Forelimb muscle (tissue), 1 donor: ENCODE measurements at places on chromosomes 5 and 9.

- DNase-seq = no peak
Observed at GRCh38 chr9:126443144-126443543, 116.5 kb downstream of the MVB12B start.

DNA sequence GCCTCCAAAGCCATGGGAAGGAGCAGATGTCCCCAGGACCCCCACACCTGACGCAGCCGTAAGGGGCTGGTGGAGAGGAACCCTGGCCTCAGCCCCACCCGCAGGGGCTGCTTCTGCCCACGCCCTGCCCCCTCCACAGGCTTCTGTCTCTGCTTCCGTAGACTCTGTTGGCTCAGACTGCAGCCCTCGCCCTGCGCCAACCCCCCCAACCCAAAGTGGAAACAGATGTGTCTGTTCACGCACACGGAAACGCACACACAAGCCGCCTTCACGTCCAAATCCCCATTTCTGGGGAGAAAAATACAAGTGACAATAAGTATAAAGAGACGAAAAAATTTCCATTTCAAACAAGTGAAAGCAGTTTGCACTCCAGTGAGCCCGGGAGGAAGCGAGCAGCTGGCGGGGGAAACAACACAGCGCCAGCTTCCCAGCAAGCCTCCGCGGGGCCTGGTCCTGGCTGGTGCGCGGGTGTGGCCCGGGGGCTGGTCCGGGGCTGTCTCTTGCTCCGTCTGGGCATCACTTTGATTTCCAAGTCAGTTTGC is 32.6 kb upstream of the RXRA start:
- no peak for DNase-seq

- no peak for DNase-seq
Observed at GRCh38 chr9:89978185-89978584, 373.4 kb downstream of the GADD45G start.

GRCh38 chr9:123662057-123662776 is 267.7 kb downstream of the DENND1A start:
- DNase-seq = no peak

- DNase-seq = no peak
Observed at GRCh38 chr9:20592673-20593072, 29.6 kb downstream of the MLLT3 start.

- DNase-seq = no peak
Observed at GRCh38 chr9:4517274-4517673, 27.0 kb downstream of the SLC1A1 start.

DNA sequence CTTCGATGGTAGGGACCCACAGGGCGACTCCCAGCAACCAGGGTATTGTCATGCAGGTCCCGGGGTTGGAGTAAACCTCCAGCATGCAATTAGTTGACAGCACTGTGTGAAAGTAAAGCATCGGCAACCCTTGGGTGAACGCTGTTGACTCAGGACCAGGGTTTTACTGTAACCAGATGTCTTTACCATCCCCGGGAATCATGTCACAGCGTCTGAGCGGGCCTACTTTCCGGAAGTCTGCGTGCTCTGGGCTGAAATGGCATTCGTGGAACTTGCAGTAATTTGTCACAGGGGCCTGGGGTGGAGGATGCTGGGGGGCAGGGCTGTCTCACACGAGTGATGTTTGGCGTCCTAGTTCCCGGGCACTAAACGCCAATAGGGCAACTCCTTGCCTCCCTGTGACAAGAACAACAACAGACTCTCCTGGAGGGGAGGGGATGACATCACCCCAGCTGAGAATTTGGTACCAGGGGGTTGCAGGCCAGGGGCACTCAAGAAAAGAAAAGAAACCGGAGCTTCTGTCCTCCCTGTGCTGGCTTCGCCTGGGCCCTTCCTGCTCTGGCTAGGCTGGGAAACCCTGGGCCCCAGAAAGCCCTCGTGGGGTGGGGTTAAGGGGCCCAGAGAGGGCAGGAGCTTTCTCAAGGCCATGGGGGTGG is 10.1 kb upstream of the UBAC1 start:
- DNase-seq = no peak

GRCh38 chr9:114505187-114506081 is at the start of gene WHRN:
Gene WHRN, minus strand, starts transcription at chr9:114505473. Its CDS starts 672 bp downstream, at chr9:114504801.
- DNase-seq = peak; percentile 66

DNA sequence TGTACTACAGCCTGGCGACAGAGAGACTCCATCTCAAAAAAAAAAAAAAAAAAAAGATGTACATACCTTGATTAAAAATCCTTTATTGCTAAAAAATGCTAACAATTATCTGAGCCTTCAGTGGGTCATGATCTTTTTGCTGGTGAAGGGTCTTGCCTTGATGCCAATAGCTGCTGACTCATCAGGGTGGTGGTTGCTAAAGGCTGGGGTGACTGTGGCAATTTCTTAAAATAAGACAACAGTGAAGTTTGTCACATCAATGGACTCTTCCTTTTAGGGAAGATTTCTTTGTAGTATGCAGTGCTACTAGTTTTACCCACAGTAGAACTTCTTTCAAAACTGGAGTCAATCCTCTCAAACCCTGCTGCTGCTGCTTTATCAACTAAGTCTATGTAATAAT is 33.9 kb upstream of the OTULINL start:
- no peak for DNase-seq

GRCh38 chr5:113378959-113379541 is 55.7 kb downstream of the TSSK1B start:
- DNase-seq = peak; percentile 13

- no peak for DNase-seq
Observed at GRCh38 chr5:76742583-76742982, 26.7 kb downstream of the F2R start.

DNA sequence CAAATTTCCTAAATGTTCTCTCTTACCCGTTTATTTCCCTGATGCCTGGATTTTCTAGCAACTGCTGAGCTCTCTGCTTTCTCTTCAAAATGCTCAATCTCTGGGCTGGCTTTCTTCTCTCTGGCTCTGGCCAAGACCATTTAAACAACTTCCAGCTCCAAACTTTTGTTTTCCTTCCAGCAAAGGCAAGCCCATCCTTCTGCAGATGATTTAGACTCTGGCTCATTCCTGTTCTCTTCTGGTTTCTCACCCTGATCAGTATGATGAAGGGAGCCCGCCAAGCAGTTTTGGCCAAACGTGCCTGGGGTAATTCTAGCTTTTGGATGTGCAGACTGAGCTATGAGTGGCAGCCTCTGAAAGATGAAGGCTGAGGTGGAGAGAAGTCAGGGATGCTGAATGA is 78.1 kb downstream of the HSPA4 start:
- peak; percentile 26 for DNase-seq

GRCh38 chr5:16723821-16724220 is 107.0 kb upstream of the RETREG1 start:
- DNase-seq = no peak

DNA sequence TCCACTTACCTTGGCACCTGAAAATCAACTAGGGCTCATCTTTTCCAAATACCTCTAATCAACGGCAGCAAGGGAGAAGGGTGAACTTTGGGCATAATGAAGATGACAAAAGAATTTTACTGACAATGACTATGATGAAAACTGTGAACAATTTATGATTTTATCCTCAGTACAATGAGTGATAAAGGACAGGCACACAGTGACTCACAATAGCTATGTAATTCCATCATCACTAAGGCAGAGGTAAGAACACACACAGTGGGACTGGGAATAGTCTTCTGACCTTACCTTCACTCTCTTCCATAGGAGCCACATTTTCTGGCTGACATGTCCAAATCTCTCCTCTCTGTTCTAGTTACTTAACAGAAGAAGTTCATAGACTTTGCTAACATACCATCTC is 26.1 kb upstream of the KCNV2 start:
- DNase-seq = no peak

DNA sequence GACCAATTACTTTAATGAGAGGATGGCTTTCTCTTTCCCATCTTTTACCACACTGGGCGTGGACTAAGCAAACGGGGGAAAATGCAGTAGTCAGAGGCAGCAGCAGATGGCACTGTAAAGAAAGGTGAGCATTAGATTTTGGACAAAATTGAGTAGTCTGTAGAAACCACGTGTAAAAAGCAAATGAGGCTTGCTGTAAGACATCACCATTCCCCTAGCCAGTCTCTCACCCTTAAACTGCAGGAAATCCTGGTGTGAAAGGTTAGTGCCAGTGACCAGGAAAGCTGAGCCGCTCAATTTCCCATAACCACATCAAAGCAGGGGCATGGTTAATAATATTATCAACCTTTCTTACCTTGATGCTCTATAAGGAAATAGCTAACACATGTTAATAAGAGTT is 31.8 kb downstream of the SPATA31C2 start:
- no peak for DNase-seq

DNA sequence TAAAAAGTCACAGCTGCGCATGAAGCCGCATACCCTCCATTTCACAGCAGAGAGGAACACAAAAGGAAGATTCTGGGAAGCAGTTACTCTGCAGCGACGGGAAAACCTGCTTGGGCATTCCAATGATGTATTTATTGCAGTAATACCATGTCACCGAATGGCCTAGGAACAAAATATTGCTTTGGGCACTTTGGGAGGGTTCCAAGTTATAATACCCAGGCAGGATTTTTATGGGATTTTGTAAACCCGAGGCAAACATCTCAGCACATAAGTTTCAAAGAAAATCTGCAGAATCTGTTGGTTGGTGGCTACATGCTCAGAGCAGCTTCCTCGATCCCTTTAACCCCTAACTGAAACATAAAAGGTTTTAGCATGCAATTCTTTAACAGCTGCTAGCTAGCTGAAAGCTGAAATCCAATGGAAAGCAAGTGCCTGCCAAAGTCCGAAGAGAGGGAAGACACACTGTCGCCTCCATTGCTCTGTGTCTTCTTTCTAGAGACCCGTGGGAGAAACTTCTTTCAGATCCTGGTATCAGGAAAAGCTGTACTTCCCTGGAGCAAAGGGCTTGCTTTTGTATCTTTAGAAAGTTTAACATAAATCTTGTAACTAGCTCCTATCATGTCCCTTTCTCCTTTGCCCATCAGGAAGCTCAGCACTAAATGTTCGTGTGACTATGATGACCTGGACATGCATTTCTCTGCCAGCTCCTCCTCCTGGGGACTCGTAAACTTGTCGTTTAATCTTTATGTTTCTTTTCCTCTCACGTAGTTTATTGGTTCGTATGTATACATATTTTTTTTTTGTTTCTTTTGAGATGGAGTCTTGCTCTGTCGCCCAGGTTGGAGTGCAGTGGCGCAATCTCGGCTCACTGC is 195.0 kb downstream of the MAPKAP1 start:
- DNase-seq = no peak

GRCh38 chr5:112024769-112025168 is 267.8 kb upstream of the NREP start:
- DNase-seq = no peak

DNA sequence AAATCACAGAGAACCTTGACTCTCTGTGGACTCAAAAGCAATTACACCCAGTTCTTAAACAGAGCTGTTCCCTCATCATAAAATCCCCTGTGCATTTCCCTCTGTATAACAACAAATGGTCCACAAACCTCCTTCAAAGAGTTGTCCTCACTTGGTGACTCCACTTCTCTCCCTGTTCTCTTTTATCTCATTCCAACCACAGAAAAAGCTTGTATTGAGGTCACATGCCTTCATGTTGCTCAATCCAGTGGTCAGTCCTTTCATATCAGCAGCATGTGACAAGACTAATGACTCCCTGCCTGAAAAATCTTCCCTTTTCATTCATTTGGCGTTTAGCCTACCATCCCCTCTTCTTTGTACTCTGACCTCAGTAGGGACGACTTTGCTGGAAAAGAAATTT is 158.0 kb downstream of the DEPDC1B start:
- DNase-seq = no peak

GRCh38 chr5:84281383-84281782 is 103.3 kb downstream of the EDIL3 start:
- no peak for DNase-seq

- no peak for DNase-seq
Observed at GRCh38 chr9:131666774-131667173, 73.1 kb downstream of the RAPGEF1 start.

DNA sequence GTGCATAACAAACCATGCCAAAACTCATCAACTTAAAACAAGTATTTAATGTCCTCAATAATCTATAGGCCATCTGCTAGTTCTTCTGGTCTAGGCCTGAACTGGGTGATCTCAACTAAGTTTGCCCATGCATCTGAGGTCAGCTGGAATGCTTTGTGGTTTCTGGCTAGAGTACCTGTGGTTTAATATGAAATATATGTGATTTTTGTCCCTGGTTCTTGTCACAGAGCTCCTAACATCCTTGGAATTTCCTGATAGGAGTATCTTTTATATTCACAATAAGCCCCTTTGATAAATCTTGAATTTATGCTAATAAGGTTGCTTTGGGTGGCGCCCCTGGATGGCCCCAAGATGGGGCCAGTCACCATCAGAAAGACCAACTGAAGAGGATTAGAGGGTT is 535.9 kb downstream of the DNAH5 start:
- DNase-seq = no peak

DNA sequence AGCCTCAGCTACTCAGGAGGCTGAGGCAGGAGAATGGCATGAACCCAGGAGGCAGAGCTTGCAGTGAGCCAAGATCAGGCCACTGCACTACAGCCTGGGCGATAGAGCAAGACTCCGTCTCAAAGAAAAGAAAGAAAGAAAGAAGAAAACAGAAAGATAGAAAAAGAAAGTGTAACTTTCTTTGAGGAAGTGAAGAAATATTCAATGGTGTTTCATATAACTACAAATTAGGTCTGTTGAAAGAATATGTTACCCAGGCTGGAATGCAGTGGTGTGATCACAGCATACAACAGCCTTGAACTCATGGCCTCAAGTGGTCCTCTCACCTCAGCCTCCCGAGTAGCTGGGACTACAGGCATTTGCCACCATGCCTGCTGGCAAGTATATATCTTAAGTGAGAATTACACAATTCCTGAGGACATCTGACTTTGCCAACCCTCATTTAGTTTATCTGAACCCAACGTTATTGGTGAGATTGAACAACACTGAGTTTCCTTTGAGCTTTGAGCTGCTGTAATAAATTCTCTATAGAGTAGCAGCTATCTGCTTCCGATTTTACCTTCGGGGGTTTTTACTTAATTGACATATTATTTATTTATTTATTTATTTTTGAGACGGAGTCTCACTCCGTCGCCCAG is 2.0 kb upstream of the FAF2 start:
- DNase-seq = no peak

DNA sequence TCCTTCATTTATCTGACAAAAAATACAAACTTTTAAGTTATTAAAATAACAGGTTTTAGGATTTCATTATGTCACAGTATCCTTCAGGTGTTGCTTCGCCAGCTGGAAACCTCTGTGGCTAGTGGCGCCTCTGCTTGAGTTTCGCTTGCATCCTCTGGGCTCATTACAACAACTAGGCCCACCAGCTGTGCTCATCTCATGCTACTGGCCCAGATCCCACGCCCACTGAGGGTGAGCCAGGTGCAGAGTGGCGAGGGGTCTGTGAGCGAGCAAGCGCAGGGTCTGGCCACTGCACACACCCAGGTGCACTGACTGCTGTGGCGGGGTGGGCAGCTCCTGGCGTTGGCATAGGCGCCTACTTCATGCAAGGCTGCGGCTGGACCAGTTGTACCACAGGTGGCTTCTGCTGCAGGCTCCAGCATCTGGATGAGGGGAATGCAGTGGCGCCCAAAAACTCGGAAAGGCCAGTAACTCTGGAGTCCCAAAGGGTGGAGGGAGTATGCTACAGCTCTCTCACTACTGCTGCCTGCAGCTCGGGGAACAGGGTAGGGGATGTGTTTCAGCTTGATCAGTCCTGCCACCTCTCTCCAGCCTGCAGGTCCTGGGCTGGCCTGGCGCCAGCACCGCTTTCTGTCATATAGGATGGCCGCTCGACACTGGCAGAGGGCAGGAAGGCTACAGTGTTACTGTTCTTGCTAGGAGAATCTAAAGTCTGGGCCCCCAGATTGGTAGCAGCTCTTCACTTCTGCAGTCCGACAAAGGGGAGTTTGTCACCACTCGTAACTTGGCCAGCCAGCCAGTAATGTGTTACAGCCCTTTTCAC is 452.1 kb downstream of the TUSC1 start:
- DNase-seq = no peak
